ENCODE measurements at places on chromosomes 7 and 10.
A peak's percentile ranks its signal among the peaks of the same experiment; 100 is the strongest.

DNA sequence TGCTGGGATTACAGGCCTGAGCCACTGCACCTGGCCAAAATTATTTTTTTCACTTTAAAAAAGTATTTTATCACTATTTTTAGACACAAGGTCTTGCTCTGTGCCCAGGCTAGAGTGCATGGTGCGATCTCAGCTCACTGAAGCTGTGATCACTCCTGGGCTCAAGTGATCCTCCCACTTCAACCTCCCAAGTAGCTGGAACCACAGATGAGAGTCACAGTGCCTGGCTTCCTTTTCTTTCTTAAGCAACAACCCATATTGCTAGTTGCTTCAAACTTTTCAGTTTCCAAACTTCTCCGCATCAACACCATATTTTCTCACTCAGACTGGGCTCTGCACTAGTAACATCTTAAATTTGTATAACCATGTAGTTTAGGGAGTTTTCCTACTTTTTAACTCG, 9.5 kb upstream of the SMC3 start:
- H3K36me3 ChIP-seq: no peaks in the 10 kb centered on the region
- H3K4me1 ChIP-seq: peaks cover 3% of the 10 kb centered on the region
- H3K4me3 ChIP-seq: no peak overlapping the region
- DNase-seq: no peak
- peaks cover 19% of the 10 kb centered on the region for H3K27me3 ChIP-seq
- no peak overlapping the region for H3K27ac ChIP-seq

- peaks cover 28% of the 10 kb centered on the region for H3K4me1 ChIP-seq
- no peak for DNase-seq
- no peak overlapping the region for H3K27ac ChIP-seq
- H3K4me3 ChIP-seq: no peak overlapping the region
Measured at GRCh38 chr7:37376386-37376785, 72.3 kb downstream of the ELMO1 start.

GRCh38 chr7:40937879-40938278, 765.0 kb downstream of the INHBA start:
- no peaks in the 10 kb centered on the region for H3K27me3 ChIP-seq
- no peak overlapping the region for H3K4me3 ChIP-seq
- H3K36me3 ChIP-seq: no peaks in the 10 kb centered on the region
- H3K4me1 ChIP-seq: no peaks in the 10 kb centered on the region

GRCh38 chr10:6300106-6300783, 97.5 kb downstream of the PFKFB3 start:
- DNase-seq: peak; percentile 18
- peaks cover 16% of the 10 kb centered on the region for H3K4me1 ChIP-seq
- H3K4me3 ChIP-seq: peak overlapping the region; percentile 53
- H3K27ac ChIP-seq: peak overlapping the region; percentile 87
- peaks cover 3% of the 10 kb centered on the region for H3K36me3 ChIP-seq

GRCh38 chr10:94239696-94240095, 123.0 kb downstream of the NOC3L start:
- no peak overlapping the region for H3K27ac ChIP-seq
- no peak for DNase-seq
- H3K36me3 ChIP-seq: no peaks in the 10 kb centered on the region
- H3K4me1 ChIP-seq: no peaks in the 10 kb centered on the region
- H3K27me3 ChIP-seq: peaks cover under 1% of the 10 kb centered on the region

- H3K4me3 ChIP-seq: no peak overlapping the region
- no peaks in the 10 kb centered on the region for H3K4me1 ChIP-seq
- H3K27me3 ChIP-seq: peaks cover 45% of the 10 kb centered on the region
- H3K27ac ChIP-seq: no peak overlapping the region
- DNase-seq: no peak
Measured at GRCh38 chr10:31062856-31063255, 31.2 kb upstream of the ZNF438 start.

GRCh38 chr10:15373199-15373598, 2.1 kb upstream of the FAM171A1 start:
- no peaks in the 10 kb centered on the region for H3K36me3 ChIP-seq
- peaks cover 63% of the 10 kb centered on the region for H3K27me3 ChIP-seq
- peaks cover 6% of the 10 kb centered on the region for H3K4me1 ChIP-seq
- no peak overlapping the region for H3K27ac ChIP-seq
- H3K4me3 ChIP-seq: no peak overlapping the region

DNA sequence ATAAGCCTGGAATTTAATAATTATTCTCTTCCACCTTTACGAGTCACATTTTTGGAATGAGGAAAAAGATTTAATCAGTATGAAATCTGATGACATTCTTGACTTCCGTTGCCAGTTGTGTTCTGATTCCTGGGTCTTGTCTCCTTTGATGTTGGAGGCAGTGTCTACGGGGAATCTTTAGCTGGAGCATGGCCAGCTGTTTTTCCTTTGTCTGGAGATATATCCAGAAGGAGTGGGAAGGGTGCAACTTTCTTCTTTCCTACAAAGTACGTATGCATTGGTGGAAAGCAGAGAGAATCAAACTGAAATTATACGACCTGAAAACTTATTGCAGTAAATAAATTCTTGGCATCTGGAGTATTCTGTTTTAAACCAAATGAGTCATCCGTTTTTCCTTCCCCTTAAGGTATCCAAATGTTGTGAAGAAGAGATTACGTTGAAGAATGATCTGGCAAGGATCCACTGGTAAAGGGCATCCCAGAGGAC, 6.9 kb upstream of the GNG11 start:
- H3K4me1 ChIP-seq: no peaks in the 10 kb centered on the region
- H3K4me3 ChIP-seq: no peak overlapping the region
- H3K36me3 ChIP-seq: no peaks in the 10 kb centered on the region
- no peak overlapping the region for H3K27ac ChIP-seq
- peaks cover 9% of the 10 kb centered on the region for H3K27me3 ChIP-seq
- DNase-seq: no peak

- H3K27ac ChIP-seq: no peak overlapping the region
- no peak for DNase-seq
- H3K4me3 ChIP-seq: no peak overlapping the region
- H3K4me1 ChIP-seq: no peaks in the 10 kb centered on the region
- H3K36me3 ChIP-seq: no peaks in the 10 kb centered on the region
Measured at GRCh38 chr10:52357971-52358370, 43.9 kb downstream of the DKK1 start.

DNA sequence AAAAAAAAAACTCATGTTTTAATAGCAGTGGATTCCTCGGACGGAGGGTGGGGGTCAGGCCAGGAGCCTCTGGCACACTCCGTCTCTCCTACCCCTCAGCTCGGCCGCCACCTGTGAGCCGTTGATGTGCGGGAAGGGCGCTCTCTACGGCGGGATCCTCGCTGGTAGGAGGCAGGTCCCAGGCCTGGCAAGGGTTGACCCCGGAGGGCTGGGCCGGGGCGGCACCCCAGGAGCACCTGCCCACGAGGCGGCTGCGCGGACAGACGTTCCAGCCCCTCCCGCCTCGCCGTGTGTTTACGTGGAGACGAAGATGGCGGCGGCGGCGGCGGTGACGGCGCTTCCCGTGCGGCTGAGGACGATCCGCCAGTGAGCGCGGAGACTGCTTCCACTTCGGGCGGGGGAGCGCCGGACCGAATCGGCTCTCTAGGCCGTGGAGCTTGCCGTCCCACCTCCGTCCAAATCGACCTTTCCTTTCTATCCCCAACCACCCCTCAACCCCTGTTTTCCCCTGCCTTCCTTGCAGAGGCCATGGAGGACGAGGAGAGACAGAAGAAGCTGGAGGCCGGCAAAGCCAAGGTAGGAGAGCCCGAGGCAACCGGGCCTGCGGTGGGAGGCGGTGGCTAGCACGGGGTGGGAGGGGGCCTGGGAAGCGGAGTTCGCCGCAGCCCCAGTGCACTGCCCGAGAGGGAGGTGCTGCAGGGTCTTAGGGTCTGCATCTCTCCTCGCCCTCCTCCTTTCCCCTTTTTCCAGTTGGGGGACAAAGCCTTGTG, at the start of gene AKAP9:
Gene AKAP9 (plus strand): TSS at position 291 of the 770 bp plus-strand sequence. CDS start 238 bp downstream, at position 529.
- peak within 1 kb of the TSS; percentile 91 for H3K4me3 ChIP-seq
- peaks cover 15% of the 10 kb centered on the region for H3K36me3 ChIP-seq
- no peaks in the 10 kb centered on the region for H3K27me3 ChIP-seq
- DNase-seq: peak; percentile 87
- H3K4me1 ChIP-seq: peaks cover 20% of the 10 kb centered on the region

DNA sequence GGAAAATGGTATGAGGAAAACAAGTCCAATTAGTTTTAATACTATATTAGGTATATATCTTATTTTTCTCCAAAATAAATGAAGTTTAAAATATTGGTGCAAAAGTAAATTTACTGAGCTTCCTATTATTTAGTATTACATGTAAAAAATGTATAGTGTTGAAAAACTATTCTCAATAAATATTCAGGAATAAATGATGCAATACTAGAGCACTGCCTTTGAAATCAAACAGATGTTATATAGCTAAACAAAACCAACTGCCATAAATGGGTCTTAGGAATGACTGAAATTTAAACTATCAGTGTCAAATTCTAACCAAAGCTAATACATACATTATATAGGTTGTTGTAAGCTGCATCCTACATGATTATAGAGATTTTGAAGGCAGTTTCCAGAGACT, 1434.0 kb upstream of the LRRTM3 start:
- H3K27me3 ChIP-seq: no peaks in the 10 kb centered on the region
- H3K4me1 ChIP-seq: no peaks in the 10 kb centered on the region
- DNase-seq: no peak
- no peak overlapping the region for H3K27ac ChIP-seq
- no peaks in the 10 kb centered on the region for H3K36me3 ChIP-seq

- no peak overlapping the region for H3K4me3 ChIP-seq
- H3K4me1 ChIP-seq: no peaks in the 10 kb centered on the region
- no peaks in the 10 kb centered on the region for H3K36me3 ChIP-seq
- H3K27ac ChIP-seq: no peak overlapping the region
- DNase-seq: no peak
Measured at GRCh38 chr10:78129211-78129610, 95.5 kb downstream of the RPS24 start.

- H3K4me3 ChIP-seq: peak overlapping the region; percentile 61
- no peaks in the 10 kb centered on the region for H3K27me3 ChIP-seq
- peak overlapping the region; percentile 87 for H3K27ac ChIP-seq
- no peaks in the 10 kb centered on the region for H3K36me3 ChIP-seq
- H3K4me1 ChIP-seq: peaks cover 31% of the 10 kb centered on the region
Measured at GRCh38 chr7:6256677-6257535, 15.5 kb downstream of the CYTH3 start.

DNA sequence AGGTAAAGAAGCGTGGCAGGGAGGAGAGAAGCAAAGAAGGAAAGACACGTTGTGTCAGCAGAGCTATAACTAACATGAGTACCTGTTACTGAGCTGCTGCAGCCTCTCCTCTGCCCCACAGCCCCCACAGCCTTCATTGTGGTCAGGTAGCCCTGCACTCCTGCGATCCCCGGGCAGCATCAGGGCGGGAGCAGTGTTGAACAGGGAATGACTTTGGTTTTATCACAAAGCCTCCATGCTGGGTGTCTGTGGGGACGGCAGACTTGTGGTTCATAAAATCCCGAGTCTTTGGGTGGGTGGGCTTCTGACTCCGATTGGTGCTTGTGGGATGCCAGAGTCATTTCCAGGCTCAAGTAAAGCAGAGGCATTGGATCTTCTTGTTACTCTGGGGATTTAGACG, 14.8 kb upstream of the PRKAG2 start:
- no peaks in the 10 kb centered on the region for H3K36me3 ChIP-seq
- no peaks in the 10 kb centered on the region for H3K4me1 ChIP-seq
- no peak overlapping the region for H3K27ac ChIP-seq
- DNase-seq: no peak

- no peaks in the 10 kb centered on the region for H3K4me1 ChIP-seq
- H3K36me3 ChIP-seq: no peaks in the 10 kb centered on the region
- H3K4me3 ChIP-seq: no peak overlapping the region
- peaks cover 58% of the 10 kb centered on the region for H3K27me3 ChIP-seq
Measured at GRCh38 chr7:76225379-76225778, 23.7 kb downstream of the SRRM3 start.

GRCh38 chr7:46568420-46569132, 647.5 kb upstream of the IGFBP3 start:
- no peaks in the 10 kb centered on the region for H3K27me3 ChIP-seq
- H3K4me1 ChIP-seq: no peaks in the 10 kb centered on the region
- no peaks in the 10 kb centered on the region for H3K36me3 ChIP-seq

GRCh38 chr10:91513598-91514424, 103.7 kb downstream of the HECTD2 start:
- no peak overlapping the region for H3K4me3 ChIP-seq
- H3K4me1 ChIP-seq: no peaks in the 10 kb centered on the region
- DNase-seq: no peak
- H3K27me3 ChIP-seq: no peaks in the 10 kb centered on the region
- no peaks in the 10 kb centered on the region for H3K36me3 ChIP-seq

DNA sequence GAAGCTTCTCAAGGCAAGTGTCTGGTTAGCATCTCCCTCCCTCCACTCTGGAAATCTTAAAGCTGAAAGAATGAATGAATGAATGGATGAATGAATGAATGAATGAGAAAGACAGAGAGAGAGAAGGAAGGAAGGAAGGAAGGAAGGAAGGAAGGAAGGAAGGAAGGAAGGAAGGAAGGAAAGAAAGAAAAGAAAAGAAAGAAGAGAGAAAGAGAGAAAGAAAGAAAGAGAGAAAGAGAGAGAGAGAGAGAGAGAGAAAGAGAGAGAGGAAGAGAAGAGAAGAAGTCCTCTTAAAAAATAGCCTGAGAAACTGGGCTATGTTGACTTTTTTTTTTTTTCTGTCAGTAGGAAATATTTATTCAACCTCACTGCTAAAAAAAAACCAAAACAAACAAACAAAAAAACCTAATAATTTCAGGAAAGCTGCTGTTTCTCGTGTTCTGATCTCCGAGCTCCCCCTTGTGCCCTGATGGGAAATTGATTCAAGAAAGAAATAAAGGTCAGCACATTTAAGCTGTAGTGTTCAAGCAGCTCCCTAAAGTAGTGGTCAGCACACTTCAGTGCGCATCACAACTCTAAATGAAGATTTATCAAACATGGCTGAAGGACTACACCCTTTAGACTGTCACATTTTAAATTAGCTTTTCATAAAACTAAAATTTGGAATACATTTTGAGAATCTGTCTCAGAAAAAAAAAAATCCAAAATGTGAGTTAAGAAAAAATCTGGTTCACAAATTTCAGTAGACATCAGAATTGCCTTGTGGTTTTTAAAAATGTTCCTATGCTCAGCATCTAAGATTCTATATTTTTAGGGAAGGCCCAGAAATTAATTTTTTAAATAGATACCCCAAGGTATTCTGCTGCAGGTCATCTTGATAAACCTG, 154.3 kb downstream of the ELAPOR2 start:
- H3K27ac ChIP-seq: no peak overlapping the region
- peaks cover 7% of the 10 kb centered on the region for H3K36me3 ChIP-seq
- no peak overlapping the region for H3K4me3 ChIP-seq
- DNase-seq: no peak

GRCh38 chr7:88431882-88432281, 125.2 kb upstream of the STEAP4 start:
- no peak for DNase-seq
- no peak overlapping the region for H3K27ac ChIP-seq
- no peak overlapping the region for H3K4me3 ChIP-seq
- H3K27me3 ChIP-seq: no peaks in the 10 kb centered on the region
- no peaks in the 10 kb centered on the region for H3K4me1 ChIP-seq

DNA sequence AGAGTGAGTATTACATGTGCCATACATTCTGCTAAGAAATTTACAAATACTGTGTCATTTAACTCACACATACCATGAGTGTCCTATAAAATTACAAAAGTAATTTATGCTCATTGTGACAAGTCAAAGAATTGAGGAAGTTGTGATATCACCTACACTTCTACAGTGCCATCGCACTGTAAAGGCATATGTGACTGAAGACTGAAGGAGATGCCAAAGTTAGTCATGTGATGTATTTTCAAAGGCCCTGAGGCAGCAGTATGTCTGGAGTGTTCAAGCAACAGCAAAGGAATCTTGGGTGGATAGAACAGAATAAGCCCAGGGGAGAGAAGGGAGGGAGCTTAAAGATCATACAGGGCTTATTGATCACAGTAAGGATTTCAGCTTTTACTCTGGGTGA, 176.8 kb downstream of the WNT2 start:
- H3K27ac ChIP-seq: no peak overlapping the region
- no peaks in the 10 kb centered on the region for H3K36me3 ChIP-seq
- no peaks in the 10 kb centered on the region for H3K4me1 ChIP-seq
- H3K4me3 ChIP-seq: no peak overlapping the region
